ENCODE measurements at places on chromosomes 11 and 22.

DNA sequence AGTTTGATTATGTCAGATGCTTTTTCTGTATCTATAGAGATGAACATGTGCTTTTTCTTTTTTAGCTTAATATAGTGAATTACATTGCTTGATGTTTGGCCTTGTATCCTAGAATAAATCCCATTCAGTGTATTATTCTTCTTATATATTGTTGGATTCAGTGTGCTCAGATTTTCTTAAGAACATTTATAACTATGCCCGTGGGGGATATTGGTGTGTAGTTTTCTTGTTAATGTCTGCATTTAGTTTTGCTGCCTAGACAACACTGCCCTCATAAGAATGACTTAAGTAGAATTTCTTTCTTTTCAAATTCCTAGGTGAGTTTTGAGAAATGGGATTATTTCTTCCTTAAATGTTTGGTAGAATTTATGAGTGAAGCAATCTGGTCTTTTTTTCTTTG lies 98.5 kb downstream of the TMEM135 start:
- DNase-seq, result no peak

- DNase-seq, result no peak
Observed at GRCh38 chr11:134334796-134335571, 3.2 kb downstream of the GLB1L2 start.

- DNase-seq, result peak; percentile 71
Observed at GRCh38 chr22:36362932-36363331, 24.8 kb downstream of the MYH9 start.

GRCh38 chr11:34680918-34681586 lies 60.2 kb downstream of the EHF start:
- no peak for DNase-seq

DNA sequence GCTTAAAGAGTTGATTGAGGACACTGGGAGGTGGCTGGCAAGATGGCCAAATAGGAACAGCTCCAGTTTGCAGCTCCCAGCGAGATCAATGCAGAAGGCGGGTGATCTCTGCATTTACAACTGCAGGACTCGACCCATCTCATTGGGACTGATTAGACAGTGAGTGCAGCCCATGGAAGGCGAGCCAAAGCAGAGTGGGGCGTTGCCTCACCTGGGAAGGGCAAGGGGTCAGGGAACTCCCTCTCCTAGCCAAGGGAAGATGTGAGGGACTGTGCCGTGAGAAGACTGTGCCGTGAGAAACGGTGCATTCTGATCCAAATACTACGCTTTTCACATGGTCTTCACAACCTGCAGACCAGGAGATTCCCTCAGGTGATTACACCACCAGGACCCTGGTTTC lies 36.4 kb downstream of the ARHGAP32 start:
- DNase-seq, result no peak

- peak; percentile 54 for DNase-seq
Observed at GRCh38 chr11:44950031-44950624, 555 bp downstream of the TP53I11 start.

DNA sequence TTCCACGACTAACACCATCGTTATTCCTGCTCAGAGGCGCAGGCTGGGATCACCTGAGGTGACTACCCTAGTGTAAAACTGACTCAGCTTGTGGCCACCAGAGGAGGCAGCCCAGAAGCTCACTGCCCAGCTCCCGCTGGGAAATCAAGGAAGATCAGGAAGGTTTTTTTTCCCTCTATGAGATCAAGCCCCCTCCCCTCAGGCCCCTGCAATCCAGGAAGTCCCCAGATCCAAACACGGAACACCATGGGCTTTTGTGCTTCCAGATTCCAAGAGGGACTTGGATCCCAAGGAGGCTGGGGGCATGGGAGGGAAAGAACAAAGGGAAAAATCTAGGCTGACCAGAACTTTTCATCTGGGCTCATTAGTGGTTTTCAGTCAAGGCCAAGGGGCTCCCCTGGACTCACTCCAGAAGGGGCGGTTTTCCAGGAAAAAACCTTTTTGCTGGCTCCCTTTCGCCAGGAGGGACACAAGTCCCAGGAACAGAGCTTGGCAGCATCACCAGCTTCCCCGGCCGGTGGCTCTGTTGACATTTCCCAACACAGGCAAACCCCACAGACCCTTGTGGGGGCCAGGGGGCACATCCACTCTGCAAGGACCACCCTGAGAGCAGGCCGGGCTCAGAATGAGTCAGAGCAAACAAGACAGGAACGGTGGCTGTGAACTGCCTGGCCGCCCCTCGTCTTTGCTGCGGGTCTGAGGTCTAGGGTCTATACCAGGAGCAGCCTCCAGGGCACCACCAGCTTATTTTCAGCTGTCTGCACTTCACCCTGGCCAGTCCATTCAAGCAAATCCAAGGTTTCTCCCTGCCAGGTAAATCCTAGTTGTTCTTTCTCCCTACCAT lies 36.8 kb downstream of the MYH9 start:
- DNase-seq, result no peak

DNA sequence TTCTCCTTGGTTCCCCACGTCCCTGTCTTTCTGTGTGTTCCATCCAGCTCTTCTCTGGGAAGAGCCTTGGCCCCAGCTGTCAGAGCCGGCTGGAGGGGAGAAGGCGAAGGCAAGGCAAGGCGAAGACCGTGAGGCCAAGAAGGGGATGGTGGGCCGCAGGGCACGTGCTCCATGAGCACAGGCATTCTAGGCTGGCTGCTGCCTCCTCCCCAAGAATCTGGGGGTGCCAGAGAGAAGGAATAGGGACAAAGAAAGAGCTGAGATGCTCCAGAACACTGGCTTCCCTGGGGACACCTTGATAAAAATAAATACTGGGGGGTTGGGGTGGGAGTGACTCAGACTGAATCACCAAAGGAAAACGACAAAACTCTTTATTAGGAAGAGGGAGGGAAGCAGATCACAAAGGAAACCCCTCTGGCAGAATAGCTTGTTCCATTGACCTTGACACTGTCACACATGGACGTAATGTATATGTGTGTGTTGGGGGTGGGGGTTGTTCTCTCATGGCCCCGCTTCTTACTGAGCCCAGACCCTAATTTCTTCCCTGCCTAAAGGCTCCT lies 52.5 kb downstream of the NECTIN1 start:
- no peak for DNase-seq

- no peak for DNase-seq
Observed at GRCh38 chr22:44460287-44460686, 37.7 kb downstream of the RTL6 start.

DNA sequence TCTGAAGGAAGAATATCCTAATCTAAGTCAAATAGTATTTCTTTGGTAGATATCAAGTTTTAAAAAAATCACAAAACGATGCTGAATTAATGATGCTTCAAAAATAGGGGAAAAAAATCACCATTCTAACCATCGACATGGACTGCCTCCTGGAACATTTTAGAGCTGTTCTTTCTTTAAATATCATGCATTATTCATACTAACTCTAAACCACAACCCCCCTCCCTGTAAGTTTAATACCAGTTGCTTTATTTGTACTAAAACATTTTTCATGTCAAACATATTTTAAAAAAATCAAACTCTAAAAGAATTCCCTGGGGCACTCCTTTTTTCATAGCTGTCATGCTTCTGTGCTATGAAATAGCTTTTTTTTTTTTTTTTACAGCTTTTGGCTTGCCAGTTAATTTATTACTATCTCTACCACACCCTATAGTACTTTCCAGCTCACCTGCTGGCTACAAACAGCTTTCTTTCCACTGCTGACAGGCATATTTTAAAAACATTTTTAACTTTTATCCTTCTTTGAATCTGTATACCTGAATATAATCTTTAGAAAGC lies 256.9 kb downstream of the SOX6 start:
- no peak for DNase-seq

GRCh38 chr11:111361874-111362273 lies 17.2 kb downstream of the POU2AF1 start:
- no peak for DNase-seq

GRCh38 chr22:17237038-17237668 lies 17.9 kb upstream of the ADA2 start:
- DNase-seq, result peak; percentile 35

DNA sequence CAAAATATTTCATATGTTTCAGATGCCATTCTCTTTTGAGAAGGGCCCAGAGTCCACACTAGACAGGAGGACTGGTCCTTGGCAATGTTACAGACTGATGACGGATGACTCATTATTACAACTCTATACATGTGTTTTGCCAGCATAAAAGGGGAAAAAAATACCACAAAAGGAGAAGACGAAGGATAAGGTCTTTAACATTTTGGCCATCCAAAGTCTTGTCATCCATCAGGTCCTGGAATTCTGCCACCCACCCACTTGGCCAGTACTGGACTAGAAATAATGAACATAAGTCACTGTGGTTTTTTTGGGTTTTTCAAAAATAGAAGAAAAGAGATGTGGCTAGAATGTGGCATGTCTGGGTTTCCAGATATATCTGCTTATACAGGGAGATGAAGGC lies 57.7 kb upstream of the BDNF start:
- no peak for DNase-seq

DNA sequence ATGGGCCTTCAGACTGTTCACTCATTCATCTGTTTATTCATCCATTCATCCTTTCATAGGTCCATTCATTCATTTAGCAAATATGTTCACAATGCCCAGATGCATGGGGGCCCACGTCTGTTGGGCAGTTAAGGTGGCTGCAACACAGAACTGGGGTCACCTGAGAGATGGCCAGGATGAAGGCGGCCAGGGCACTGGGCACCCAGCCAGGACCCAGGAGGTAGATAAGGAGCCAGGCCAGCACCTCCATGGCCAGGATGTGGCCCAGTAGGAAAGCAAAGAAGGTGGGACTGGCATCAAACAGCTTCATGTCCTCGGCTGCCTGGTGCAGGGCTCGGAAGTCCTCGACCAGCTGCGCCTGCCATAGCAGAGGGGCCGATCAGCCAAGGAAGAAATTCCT lies 12.2 kb downstream of the FADS3 start:
- DNase-seq, result no peak

- no peak for DNase-seq
Observed at GRCh38 chr11:34548278-34548677, 34.7 kb upstream of the ELF5 start.

- DNase-seq, result no peak
Observed at GRCh38 chr11:69538854-69539253, 57.4 kb downstream of the LINC01488 start.

Measured in activated CD4-positive, alpha-beta T cell treated with anti-CD3 and anti-CD28 coated beads for 36 hours (primary cell).